ENCODE measurements at places on chromosomes 16 and 17.

GRCh38 chr16:68332411-68333121, 21.7 kb downstream of the PRMT7 start:
- no peak for DNase-seq

GRCh38 chr17:28612936-28613872, 781 bp downstream of the RSKR start:
- peak; percentile 31 for DNase-seq

DNA sequence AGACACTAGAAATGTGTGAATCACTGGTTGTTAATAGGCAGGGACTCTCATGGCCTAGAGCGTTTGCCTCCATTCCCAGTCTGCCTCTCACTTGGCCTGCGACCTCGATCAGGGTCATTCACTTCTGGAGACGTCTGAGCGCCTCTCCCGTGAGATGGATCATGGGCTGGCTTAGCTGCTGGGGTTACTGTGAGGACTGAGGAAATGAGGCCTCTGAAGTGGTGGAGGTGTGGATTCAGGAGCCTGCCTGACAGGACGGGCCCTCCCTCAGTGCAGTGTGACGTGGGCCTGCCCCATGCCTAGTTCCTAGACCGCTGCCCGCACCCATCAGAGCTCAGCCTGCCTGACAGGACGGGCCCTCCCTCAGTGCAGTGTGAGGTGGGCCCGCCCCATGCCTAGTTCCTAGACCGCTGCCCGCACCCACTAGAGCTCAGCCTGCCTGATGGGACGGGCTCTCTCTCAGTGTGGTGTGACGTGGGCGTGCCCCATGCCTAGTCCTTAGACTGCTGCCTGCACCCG, 61.9 kb downstream of the BANP start:
- DNase-seq, result no peak

DNA sequence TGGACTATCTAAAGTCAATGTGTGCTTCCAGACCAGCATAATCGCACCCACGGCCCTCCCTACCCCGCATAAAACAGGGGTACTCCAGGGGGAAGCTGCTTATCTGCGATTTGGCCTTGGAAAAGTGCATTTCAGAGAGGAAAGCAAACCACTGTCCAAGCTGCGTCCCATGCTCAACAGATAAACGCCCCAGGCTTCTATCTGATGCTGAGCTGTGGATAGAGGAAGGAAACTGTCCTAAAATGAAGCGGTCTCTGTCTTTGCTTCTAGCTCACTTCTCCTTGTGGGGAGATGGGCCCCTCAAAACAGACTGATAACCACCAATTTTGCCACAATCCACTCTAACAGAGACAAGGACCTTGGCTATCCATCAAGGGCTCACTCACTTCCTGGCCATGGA, 160.5 kb upstream of the TNRC6C start:
- DNase-seq, result no peak

DNA sequence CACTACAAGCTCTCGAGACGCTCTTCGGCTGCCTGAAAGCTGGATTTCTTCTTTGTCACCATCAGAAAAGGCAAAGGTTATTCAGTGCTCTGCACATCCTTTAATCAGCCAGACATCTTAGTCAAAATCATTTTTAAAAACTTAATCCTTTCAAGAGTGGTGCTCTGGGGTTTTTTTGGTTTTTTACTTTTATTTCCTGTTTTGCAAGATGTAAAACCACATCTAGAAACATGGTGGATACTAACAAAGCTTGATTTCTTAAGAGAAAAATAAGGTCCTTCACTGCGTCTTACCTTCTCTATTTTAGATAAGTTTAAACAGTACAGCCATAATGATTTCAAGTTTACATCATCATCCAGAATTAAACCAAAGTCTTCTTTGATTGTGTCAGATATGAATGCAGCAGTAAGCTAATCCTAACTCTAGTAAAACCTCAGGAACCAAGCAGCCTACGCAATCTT, 6.3 kb downstream of the ANKRD11 start:
- no peak for DNase-seq

DNA sequence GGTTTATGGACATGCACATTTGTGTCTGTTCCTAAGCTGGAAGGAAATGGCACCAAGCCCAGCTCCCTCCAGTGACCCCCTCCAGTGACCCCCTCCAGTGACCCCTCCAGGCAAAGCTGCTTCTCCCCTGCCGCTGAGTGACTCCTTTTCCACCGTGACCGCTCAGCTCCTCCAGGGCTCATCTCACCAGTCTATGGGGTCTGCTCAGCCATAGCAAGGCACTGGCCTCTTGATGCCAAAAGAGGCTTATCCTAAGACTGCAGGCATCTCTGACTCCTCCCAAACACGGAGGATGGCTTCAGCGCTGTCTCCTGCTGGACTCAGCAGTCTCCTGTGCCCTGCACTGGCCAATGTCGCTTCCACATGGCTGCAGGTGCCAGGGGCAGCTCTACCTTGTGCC, 35.3 kb downstream of the FA2H start:
- no peak for DNase-seq

DNA sequence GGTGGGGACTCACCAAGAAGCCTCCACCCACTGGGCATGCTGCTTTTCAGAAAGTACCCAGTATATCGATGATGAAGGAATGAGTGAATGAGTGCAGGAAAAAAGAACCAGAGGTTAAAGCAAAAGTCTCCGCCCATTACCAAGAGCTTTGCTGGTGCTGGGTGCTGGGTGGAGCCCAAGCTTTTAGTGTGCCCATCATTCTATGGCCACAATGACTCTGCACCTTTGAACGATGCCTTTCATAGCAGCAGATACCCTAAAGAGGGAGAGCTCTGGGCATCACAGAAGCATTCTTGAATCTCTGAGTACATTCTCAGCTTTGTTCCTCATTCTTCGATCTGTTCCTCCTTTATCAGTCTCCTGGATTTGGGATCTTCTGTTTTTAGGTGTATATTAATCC, 450.7 kb upstream of the CCL2 start:
- DNase-seq, result no peak

GRCh38 chr17:70278844-70279462, 109.6 kb downstream of the KCNJ2 start:
- DNase-seq, result no peak

GRCh38 chr17:48429638-48430586, at the start of gene SKAP1:
Gene SKAP1, minus strand, starts transcription at chr17:48430214.
- no peak for DNase-seq

DNA sequence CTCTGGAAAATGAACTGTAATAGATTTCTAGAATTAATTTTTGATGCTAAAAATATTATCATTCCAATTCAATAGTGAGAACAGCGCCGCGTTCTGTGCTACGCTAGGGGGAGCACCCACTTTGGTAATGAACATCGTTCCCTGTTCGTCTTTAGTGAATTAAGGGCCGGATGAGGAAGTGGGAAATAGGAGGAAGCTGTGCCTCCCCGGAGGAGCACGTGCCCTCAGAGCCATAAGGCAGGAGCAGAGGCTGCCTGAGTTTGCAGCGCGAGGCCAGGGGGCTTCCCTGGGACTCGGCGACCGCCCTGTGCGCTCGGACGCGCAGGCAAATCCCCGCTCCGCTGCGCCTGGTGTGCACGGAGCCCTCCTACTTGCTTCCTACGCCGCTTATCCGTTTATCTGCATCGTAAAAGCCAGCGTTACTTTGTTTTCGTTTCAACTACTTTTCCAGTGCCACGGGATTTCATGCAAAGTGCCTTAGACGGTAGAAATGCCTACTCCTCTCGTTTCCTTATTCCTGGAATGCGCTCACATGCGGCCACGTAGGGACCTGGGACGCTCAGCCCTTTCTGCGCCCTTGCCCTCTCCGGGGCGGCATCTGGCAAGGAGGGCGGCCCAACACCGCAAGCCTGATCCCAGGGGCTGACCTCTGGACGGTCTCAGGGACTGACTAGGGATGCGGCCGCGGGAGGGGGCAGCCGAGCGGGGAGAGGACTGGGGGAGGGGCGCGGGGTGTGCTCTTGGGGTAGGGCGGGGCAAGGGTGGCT, 76.4 kb downstream of the KCNJ12 start:
- DNase-seq, result no peak

DNA sequence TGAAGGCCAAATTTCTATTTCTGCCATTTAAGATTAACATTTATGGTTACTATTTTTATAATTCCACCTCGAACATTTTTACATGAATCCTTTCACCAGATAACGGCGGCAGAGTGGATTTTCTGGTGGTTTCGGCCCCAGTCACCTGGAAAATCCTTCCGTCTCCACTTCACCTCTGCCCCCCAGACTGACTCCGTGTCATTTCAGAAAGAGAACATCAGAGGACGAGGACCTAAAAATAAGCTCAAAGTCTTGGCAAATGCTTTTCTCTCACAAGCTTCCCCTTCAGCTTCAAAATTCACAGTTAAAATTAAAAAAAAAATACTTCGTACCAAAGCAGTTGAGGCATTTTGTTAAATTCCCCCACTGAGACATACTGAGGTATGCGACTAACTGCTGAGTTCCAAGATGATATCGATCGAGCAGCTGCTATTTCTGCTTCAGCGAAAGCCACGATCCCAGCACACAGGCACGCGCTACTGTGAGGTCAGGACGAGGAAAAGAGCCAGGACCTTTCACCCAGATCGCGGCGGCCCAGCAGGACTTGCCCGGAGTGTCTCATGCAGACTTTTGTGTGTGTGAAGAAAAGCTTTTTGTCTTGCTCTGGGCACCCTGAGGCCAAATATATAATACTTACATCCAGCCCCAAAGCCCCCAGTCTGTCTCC, 36.8 kb downstream of the ASPA start:
- DNase-seq, result no peak

- no peak for DNase-seq
These were observed 832 bp upstream of the SRRM2 start for GRCh38 chr16:2751577-2752034.

- DNase-seq, result no peak
These were observed 1.7 kb downstream of the MAP2K3 start for GRCh38 chr17:21286066-21286770.

DNA sequence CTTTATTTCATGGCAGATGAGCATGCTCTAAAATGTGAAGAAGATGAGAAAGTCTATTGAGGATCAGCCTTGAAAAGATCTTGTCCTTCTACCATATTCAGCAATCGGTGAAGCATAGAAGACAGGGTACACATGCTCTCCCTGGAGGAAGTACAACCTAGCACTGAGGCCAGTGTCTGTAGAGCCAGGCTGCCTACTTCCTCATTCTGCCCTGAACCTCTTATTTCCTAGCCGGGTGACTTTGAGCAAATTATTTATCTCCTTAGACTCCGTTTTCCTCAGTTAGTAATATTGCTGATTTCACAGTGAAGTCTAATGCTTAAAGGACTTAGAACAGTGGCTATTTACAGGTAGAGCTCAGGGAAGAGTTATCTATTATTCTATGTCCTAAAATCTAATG, 58.4 kb downstream of the TMEM100 start:
- DNase-seq, result no peak

DNA sequence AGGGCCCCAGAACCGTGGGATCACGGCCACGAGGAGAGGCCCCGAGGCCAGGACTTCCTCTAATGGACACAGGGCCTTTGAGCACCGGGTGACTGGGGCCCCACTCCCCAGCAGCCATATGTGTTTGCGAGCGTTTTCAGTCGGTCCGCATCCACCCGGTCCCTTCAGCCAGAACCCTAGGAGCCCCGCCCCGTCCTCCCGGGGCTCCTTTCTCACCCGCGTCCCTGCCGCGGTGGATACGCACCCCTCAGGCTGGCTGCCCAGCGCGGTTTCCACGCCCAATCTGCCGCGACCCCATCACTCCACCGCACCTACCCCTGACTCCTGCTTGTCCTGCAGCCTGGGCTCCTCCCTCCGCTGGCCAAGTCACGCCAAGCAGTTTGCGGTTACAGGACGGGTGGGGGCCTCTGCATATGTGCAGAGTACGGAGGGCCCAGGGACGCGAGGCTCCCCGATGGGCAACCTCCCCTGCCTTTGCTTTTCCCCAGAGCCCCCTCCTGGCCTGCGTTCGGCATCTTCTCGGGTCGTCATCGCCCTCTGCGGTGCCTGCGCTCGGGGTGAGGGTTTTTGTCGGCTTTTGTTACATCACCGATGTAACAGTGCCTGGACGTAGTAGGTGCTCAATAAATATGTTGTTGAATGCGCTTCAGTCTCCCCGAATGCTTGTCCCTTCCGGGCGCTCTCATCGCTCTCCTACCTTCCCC, 1.0 kb upstream of the TTYH2 start:
- no peak for DNase-seq

GRCh38 chr17:35709874-35710273, 21.6 kb upstream of the RASL10B start:
- no peak for DNase-seq

DNA sequence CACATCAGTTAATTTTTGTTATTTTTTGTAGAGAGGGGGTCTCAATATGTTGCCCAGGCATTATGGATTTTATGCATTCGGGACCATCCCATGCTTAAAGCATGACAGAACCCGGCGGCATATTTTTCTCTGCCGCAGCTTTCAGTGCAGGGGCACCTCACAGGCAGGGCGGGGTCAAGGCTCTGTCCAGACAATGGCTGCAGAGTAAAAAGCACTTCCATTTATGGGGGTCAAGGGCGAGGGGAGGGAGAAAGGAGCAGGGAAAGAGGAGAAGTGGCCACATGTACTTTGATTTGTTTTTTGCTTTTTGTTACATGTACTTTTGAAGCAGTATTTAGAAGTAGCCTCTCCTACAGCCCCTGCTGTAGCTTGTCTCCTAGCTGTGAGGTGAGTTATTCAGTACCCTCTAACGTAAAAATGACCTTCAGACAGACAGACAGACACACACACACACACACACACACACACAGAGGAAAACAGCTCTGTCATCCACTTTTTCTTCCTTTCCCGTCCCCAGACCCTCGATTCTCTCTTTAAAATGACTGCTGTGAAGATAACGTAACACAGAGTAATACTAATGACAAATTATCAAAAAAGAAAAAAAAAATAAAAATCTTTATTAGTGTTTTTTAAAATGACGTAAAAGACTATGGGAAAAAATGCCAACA, 856 bp upstream of the SCPEP1 start:
- no peak for DNase-seq

DNA sequence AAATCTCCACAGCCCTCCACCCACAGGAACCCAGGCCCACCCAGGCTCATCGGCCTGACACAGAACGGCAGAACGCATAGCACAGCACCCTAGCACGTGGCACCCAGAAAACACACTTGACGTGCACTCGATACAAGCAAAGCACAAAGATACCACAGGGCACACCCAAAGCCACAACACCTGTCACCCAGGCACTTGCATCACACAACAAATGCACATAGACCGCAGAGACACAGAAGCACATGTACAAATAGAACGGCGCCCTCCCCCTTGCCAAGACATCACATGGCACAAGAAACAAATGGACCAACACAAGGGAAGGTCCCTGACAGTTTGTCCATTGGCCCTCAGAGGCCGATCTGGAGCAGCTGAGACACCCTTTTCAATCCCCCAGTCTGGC, 147.7 kb upstream of the WSCD1 start:
- DNase-seq, result no peak

GRCh38 chr16:14241631-14242030, 170.5 kb downstream of the MRTFB start:
- no peak for DNase-seq

- no peak for DNase-seq
These were observed 20.5 kb downstream of the EMC8 start for GRCh38 chr16:85778873-85779272.

- no peak for DNase-seq
These were observed 236.7 kb downstream of the ZFHX3 start for GRCh38 chr16:72811188-72811720.

All from progenitor cell of endocrine pancreas (in vitro differentiated cells).